Caki2 (cell line): ENCODE measurements at places on chromosomes 4 and X.
A peak's percentile ranks its signal among the peaks of the same experiment; 100 is the strongest.

GRCh38 chrX:29257521-29257920 is 670.3 kb downstream of the IL1RAPL1 start:
- DNase-seq: no peak

GRCh38 chrX:1720836-1721235 is 106.0 kb downstream of the ASMT start:
- no peak for DNase-seq

GRCh38 chrX:73134741-73135140 is 55.4 kb upstream of the PABPC1L2A start:
- DNase-seq: no peak

DNA sequence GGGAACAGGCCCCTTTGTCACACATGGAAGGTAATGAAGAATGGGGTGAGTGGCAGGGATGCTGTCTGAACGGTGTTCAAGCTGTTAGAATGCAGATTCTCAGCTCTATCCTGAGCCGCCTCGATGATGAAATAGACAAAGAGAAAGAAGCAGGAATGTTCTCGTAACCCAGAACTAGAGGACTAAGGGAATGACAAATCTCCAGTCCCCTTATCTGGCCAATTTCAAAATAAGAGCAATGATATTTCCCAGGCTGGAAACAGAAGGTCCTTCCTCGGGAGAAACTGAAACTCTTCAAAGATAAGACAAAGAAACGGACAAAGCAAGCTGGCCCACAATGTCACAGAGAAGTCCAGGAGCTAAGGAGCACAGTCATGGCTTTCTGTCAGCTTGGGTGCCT is 29.5 kb upstream of the MTNR1A start:
- no peak for DNase-seq

- no peak for DNase-seq
Measured at GRCh38 chr4:83205760-83206159, 78.8 kb downstream of the COQ2 start.

DNA sequence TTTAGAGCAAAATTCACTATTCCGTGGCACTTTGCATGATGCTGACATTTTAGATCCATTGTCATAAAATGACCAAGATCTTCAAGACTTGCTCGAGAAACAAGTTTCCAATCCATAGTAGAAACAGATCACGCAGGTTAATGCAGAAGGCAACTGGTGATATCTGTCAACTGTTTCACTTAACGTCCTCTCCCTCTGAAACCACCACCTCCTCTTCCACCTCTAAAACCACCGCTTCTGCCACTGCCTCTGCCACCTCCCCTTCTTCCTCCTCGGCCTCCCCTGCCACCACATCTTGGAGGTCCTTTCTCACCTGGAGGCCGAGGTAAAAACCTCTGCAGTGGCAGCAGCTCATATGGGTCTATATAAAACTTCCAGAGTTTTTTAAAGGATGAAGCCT is 84.6 kb upstream of the IRF2 start:
- no peak for DNase-seq

- DNase-seq: no peak
Measured at GRCh38 chr4:23278845-23279244, 586.1 kb downstream of the GBA3 start.

DNA sequence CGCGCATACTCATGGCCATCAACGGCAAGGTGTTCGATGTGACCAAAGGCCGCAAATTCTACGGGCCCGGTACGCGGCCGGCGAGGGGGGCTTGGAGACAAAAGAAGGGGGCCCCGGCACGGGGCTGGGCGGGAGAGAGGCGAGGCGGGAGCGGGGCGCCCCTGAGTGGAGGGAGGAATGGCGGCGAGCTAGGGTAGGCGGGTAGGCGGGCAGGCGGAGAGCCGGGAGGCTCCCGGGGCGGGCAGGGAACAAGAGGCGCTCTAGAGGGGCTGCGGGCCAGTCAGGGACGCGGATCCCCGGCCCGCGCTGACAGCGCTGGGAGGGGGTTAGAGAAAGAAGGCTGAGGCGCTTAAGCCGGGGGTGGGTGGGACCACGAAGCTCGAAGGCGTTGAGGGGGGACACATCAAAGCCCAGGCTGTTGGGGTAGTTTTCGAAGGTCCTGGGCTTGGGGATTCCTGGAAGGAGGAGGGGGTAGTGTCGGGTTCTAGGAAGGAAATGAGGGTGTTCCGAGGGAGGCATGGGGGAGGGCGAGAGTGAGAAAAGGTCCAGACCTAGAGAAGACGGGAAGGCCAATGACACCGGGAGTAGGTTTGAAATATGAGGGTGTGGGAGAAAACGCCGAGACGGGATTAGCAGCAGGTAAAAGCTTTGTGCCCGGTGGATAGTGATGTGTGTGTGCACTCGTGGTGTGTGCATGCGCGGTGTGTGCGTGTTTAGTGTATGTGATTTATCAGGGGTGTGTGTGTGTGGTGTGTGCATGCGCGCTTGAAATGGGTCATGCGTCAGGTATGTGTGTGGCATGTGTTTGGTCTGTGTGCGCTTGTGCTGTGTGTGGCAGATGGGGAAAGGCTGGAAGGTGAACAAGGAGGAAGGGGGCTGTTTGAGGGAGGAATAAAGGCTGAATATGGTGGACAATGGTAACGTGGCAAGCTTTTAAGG is 807 bp downstream of the PGRMC1 start:
- peak; percentile 47 for DNase-seq

- no peak for DNase-seq
Measured at GRCh38 chr4:6929812-6930464, 20.3 kb downstream of the TBC1D14 start.

DNA sequence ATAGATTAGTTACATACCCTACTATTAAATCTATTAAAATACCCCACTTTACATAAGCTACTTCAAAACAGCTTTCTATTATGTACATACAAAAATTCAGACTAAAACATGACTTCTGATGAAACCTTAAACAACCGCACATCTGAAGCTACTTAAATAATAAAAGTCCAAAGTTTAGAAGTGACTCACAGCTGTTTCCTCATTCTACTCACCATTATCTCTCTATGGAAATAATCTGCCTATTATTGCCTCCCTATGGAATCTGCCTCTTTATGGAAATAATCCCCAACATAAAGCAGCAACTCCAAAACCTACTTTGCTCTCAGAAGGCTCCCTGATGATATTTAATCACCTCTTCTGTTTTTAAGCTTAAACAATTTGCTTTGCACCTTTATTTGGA is 15.7 kb upstream of the BANK1 start:
- no peak for DNase-seq

DNA sequence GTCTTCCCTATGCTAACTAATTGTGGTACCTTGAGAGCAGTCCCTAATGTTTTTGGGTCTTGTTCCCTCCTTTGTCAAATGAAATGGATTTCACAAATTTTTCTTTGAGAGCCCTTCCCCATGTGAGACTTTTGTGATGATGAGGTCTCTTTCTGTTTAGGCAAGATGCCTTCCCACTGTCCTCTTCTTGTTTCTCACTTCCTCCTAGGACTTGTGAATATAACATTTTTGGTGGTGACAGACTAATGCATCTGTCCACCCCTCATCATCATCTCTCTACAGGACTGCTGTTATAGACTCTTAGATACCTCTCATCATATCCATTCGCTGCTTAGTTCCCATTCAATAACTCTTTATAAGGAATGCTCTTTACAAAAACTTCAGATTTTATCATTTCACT is 8.7 kb upstream of the ANK2 start:
- DNase-seq: no peak

GRCh38 chrX:3262901-3263300 is 83.6 kb downstream of the MXRA5 start:
- DNase-seq: peak; percentile 52

GRCh38 chr4:38452009-38452408 is 212.0 kb upstream of the KLF3 start:
- no peak for DNase-seq

- no peak for DNase-seq
Measured at GRCh38 chr4:129335276-129335675, 239.3 kb downstream of the C4orf33 start.

GRCh38 chr4:89551191-89551590 is 243.6 kb upstream of the GPRIN3 start:
- DNase-seq: no peak

DNA sequence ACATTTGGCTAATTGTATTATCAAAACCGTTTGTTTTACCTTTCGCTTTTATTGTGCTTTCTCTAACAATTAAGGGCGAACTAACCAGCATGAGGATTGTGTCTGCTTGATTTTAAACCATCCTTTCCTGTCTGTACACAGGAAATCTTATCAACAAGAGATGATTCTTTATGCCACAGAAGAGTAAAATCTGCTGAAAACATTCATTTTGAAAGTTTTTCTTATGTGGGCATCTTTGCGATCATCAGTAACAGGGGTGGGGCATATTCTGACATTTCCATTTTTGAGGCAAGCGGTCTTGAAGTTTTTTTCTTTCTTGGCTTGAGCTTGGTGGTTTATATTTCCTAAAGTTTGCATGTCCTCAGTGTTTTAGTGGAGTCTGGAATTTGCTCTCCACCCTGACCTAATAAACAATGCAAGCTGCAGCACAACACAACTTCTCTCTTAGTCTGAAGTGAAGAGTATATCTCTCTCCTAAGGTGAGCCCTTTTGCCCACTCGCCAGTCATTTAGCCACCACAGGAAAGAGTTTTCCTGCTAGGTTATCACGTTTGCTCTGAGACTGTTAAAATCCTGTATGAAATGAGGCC is 26.6 kb downstream of the NFKB1 start:
- no peak for DNase-seq

GRCh38 chr4:77579406-77580076 is 26.1 kb upstream of the CXCL13 start:
- DNase-seq: peak; percentile 82

- no peak for DNase-seq
Measured at GRCh38 chrX:51737091-51737490, 6.2 kb upstream of the GSPT2 start.

DNA sequence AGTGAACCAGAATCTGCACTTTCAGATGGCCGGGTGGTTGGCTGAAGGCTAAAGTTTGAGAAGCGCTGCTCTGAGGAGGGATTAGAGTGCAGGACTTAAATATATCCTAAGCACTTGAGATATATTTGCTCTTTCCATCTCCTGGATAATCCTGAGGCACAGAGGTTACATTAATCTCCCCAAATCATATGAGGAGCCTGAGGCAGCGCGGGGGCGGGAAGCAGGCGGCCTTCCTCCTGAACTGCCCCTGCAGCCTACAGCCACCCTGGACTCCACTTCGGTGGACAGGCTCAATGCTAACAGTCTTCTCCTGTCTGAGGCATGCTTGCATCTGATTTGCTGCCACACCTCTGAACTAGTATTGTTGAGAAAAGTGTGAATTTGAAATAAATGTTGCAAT is 72.5 kb downstream of the AFAP1 start:
- no peak for DNase-seq

DNA sequence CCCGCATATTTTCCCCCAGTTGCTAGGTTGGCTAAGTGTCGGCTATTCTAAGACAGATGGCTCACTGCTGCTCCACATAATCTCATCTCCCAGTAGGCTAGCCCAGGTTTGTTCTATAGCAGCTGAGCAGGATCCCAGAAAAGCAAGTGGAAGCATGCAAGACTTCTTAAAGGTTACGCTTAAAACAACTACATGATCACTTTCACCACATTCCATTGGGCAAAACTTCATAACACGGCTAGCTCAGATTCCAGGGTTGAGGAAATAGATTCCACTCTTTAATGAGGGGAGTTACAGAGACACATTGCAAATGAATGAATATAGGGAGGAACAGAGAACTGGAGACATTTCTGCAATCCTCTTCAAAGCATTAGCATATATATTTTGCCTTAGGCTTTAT is 12.9 kb upstream of the RAB33B start:
- no peak for DNase-seq

- no peak for DNase-seq
Measured at GRCh38 chr4:144655491-144655890, 9.5 kb downstream of the HHIP start.

GRCh38 chr4:37882665-37883296 is 8.1 kb upstream of the TBC1D1 start:
- no peak for DNase-seq

- DNase-seq: no peak
Measured at GRCh38 chr4:7435471-7436061, 836 bp upstream of the PSAPL1 start.

GRCh38 chrX:123580792-123581191 is 152.1 kb downstream of the THOC2 start:
- no peak for DNase-seq

GRCh38 chrX:31271615-31272471 is 200.0 kb upstream of the FTHL17 start:
- no peak for DNase-seq

GRCh38 chrX:68865300-68865699 is 36.5 kb downstream of the EFNB1 start:
- no peak for DNase-seq

DNA sequence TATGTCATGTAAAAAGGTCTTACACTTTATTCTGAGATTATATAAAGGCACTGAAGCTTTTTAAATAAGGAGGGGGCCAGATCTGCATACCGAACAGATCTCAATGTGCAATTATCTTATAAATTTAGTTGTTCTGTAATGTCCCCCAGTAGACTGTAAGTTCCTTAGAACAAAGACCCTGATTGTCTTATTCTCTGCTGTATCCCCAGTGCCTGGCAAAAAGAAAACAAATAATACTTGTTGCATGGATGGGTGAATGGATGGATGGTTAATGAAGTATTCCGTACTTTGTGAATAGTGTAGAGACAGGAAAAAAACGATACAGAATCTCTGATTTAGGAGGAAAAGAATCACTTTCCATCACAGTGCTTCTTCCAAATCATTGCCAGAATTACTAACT is 141.5 kb downstream of the CHM start:
- no peak for DNase-seq

DNA sequence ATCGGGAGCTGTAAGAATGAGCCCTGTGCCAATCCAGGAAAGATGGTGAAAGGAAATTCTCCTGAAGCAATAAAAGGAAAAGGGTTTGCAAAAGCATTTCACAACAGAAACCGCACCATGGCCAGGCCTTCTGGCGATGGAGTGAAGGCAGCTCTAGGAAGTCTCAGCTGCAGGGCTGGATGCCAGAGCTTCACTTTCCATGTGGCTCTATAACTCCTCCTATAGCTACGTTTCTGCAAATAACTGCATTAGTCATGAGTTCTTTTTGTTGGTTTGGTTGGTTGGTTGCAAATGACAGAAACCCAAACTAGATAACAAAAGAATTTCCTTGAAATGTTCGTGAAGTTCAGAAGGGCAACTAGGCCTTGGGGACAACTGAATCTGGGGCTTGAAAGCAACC is 84.6 kb downstream of the RELL1 start:
- peak; percentile 34 for DNase-seq

GRCh38 chr4:177080388-177080787 is 229.3 kb upstream of the NEIL3 start:
- DNase-seq: no peak

- no peak for DNase-seq
Measured at GRCh38 chr4:12499693-12500092, 984.4 kb downstream of the RAB28 start.

DNA sequence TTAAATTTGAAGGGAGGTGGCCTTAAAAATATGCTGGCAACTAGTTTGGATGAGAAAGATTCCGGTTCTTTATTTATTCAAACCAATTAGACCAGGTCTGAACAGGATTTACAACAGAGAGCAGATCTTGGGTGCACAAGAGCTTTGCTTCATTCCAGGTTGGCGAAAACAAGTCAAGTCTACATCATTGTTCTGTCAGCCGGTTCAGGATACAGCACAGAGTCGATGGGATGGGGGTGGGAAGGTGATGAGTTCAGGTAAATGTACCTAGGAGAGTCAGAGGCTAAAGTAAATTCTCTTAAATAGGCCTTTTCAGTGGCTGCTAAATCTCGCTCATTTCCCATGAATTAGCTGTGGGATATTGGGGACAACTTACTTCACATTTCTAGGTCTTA is 882 bp upstream of the STIM2 start:
- DNase-seq: no peak

GRCh38 chrX:155313766-155314165 is 20.6 kb downstream of the CLIC2 start:
- DNase-seq: peak; percentile 40
